CD4-positive, alpha-beta T cell treated with Interleukin-2 at 100 ng/mL for 4 hours (primary cell): ENCODE measurements at places on chromosomes 3 and 15.

DNA sequence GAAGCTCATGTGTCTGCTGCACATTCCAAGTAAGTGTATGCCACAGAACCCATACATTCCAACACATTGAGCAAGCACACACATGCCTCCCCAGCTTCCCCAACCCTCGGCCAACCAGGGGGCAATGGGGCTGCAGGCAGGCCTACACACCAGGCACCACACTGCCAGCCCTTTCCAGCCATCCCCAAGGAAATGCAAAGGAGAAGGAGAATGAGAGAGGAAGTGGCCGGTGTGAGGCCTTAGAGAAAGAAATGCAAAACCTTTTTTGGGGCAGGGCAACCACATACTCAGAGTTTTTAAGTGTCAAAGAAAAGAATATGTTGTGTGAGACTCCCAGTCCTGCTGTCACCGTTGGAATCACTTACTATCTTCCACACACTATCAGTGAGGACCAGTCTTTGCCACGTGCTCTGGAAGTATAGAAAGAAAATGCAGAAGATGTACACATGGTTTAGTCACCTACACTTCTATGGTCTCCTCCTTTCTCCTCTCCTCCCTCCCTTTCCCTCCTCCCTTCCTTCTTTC is 11.1 kb downstream of the IGF2BP2 start:
- no peak for DNase-seq

DNA sequence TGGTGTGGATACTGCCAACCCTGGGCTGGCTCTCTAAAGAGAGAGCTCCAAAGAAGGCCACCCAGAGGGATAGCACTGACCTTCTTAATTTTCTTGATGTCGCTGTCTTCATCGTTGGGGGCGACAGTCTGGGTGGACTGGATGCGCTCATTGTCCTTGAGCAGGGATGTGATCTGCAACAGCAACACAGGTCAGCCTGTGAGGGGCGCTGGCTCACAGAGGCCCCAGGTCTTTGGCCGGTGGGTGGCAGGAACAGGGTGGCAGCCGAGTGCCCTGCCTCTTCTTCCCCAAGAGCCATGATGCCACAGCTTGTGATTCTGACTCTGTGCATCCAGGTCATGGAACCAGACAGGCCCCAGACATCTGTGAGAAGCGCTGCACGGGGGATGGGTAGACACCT is 41.2 kb downstream of the RASGRF1 start:
- DNase-seq = no peak

DNA sequence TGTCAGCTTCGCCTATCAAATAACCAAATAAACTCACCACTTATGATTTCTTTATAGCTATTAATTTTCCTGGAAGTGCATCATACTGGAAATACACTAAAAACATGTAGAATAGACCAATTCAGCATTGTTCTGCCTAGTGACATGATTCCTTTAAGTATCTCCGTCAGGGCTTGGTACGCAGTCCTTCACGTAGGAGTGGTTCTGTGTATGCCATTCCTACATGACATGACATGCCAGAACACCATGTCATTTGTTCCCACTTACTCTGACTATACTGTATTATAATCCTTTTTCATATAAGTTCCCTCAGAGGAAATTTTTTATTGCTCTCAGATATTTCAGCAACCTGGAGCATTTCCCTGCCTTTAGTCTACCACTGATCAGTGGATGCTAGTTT is 230.7 kb upstream of the EPHA3 start:
- DNase-seq = no peak

DNA sequence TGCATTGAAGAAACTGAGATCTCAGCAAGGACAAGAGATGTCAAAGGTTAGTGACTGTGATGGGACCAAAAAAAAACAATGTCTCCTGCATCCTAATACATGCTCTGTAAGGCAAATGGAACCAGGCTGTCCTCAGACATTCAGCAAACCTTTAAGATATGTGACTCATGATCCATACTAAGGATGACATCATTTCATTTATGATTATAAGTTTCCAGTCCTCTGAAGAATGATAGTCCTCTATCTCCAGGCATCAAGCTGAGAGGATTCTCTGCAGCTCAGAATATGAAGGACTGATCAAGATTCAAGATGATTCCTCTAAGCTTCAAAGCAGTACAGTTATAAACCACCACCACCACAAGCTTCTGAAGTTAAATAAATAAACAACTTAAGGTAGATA is 47.6 kb downstream of the SSR3 start:
- peak; percentile 6 for DNase-seq

DNA sequence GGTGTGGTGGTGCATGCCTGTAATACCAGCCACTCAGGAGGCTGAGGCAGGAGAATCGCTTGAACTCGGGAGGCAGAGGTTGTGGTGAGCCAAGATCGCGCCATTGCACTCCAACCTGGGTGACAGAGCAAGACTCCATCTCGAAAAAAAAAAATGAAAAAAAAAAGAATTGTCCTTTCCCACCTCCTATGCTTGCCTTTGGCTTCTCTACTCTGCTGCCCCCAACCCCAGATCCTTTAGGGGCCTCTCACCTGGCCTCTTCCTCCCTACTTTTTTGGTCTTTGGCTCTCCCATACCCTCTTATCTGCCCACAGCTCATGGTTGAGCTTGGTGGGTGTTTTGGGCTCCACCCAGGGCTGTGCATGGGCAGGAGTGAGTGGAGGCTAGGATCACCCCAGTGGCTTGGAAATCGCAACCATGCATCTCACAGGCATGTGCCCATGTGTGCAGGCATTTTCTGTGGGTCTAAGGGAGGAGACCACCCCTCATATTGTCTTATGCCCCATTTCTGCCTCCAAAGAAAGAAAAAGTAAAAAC is 2.1 kb upstream of the SHISA5 start:
- no peak for DNase-seq

GRCh38 chr3:58577269-58577821 is at the start of gene FAM107A:
TSS of gene FAM107A (minus strand) at chr3:58577391. CDS start at chr3:58569860, 7,531 bp downstream.
- no peak for DNase-seq

DNA sequence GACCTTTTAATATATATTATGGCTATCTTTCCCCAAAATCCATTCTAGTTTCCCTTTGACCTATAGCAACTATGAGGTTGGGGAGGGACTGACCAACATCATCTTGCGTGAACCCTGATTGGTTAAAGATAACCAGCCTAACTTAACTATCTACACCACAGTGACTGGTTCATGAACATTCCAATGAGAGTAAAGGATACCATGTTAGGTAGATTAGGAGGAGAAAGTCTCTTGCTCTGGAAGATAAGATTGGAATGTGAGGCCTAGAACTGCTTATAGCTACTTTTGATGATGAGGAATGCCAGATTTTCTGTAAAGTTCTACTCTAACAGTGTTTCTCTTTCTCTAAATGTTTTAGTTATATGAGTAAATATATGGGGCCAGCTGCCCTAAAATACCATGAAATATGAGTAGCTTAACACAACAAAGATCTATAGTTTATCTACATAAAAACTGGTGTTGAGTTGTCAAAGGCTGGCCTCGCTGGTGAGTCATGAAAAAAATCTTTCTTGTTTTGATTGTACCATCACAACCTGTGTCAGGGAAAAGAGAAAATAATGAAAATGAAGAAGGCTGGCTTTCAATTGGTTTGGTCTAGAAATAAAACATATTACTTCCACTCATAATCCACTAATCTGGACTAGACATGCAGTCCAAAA is 481.4 kb downstream of the NSUN3 start:
- no peak for DNase-seq

- no peak for DNase-seq
Observed at GRCh38 chr3:129602730-129603560, 3.5 kb downstream of the PLXND1 start.

- peak; percentile 41 for DNase-seq
Observed at GRCh38 chr3:143443851-143444331, 324.3 kb downstream of the CHST2 start.

- no peak for DNase-seq
Observed at GRCh38 chr3:149473357-149474249, 894 bp upstream of the TM4SF4 start.

GRCh38 chr3:143648218-143648617 is 200.1 kb downstream of the SLC9A9 start:
- no peak for DNase-seq

DNA sequence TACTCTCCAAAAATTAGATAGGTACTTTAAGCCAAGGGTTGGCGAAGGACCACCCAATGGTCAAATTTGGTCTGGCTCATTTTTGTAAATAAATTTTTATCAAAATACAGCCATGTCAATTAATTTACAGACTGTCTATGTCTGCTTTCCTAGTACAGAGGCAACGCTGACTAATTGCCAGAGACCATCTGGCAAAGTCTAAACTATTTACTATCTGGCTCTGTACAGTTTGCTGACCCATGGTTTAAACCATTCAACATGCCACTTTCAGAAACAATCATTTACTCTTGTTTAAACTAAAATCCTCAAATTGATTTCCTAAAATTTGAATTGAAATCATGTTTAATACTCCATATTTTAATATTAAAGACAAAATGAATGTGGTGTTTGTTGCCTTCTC is 25.9 kb downstream of the CBLB start:
- no peak for DNase-seq

DNA sequence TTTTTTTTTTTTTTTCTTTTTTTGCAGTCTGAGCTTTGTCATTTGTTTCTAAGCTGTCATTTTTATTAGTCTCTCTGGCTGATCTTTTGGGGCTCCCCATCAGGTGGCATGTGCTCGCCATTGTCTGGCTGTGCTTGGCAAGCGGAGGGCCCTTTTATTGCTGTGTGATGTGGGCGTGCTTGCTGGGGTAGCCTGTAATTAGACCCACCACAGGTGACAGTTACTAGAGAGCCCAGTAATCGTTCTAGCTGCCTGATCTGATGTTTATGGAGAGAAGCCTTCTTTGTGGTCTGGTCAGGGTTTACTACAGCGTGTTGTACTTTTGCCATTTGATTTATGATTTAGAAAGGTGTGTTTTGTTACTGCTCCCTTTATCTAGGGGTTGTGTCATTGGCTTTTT is 179.9 kb downstream of the MCTP2 start:
- DNase-seq = no peak

DNA sequence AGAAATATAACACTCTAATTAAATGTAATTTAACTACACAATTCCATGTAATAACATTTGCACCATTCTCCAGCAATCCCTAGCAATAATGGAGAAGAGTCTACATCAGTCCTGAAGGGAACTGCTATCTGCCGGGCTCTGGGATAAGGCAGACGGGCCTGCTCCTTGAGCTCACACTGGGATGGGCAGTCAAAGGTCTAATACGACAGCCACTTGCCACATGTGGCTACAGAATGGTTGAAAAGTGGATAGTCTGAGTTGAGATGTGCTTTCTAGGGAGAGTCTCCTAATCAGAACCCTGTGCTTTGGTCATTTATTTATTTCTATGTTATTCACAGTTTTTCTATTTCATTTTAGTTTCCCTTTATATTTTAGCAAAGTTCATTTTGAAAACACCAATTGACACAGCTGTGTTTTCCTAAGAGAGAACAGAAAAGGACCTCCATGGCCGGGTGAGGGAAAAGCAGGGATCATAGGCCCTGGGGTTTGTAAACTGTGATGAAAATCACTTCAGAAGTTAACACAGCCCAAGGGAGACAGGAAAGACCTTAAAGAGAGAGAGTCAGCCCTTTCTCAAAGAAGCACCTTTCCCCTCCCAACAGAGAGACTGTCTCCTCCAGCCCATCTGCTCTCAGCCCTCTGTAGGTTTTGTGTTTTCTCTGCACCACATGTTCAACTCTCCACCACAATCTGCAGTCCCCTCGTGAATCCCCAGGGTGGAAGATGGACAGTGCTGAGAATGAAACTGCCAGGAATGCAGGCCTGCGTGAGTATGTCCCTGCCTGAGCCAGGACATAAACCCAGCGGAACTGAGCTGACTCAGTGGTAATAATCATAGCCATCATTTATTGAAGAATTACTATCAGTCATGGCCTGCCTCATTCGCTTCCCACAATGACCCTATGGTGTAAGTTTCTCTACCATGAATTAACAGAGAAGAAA is 11.6 kb downstream of the FSIP1 start:
- DNase-seq = no peak

DNA sequence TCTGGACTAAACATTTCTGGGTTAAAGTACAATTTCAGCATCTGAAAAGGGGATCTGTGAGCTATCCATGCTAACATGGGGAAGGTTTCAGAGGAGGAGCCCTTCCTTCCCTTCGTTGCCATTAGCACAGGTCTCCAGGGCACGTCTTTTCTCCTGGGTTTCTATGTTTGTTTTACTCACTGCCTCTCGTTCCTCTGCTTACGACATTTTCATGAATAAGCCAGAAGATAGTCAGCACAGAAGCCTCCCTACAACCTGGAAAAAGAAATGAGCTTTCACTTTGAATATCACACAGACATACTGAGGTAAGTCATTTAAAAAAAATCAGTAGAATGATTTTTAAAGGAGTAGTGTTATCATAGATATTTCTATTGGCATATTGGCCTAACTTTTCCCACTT is 117.2 kb upstream of the KCNMB2 start:
- no peak for DNase-seq

DNA sequence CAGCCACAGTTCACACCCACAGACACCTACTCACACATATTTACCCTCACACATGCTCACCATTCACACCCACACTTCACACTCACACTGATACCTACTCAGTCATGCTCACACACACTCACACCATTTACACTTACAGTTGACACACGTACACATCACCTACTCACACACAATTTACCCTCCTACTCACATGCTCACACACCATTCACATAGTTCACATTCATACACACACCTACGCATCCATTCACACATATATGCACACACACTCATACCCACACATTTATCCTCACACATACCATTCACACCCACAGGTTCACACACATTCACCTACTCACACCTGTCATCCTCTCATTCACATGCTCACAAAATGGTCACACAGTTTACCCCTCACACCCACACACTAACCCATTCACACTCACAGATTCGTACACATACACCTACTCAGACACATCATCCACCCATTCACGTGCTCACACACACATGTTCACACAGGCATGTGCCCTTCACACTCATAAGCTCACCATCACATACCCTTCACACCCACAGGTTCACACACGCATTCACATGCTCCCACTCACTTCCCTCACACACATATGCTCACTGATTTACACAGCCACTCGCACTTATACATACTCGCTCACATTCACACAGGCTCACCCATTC is 42.3 kb downstream of the HMCES start:
- DNase-seq = no peak

DNA sequence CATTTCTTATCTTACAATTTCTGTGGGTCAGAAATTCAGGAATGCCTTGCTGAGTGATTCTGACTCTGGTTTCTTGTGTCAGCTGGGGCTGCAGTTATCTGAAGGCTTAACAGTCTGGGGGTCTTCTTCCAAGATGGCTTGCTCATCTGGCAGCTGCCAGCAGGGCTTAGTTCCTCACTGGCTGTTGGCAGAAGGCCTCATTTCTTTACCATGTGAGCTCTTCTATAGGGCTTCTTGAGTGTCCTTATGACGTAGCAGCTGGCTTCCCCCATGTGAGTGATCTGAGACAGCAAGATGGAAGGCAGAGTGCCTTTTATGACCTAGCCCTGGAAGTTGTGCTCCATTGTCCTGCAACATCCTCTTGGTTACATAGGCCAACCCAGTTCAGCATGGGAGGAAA is 82.0 kb upstream of the PDZRN3 start:
- no peak for DNase-seq

- peak; percentile 87 for DNase-seq
Observed at GRCh38 chr15:88894348-88894818, 961 bp downstream of the HAPLN3 start.

GRCh38 chr15:34760909-34761308 is 6.1 kb upstream of the GJD2 start:
- DNase-seq = no peak
